ENCODE measurements at places on chromosomes 1 and 21.

DNA sequence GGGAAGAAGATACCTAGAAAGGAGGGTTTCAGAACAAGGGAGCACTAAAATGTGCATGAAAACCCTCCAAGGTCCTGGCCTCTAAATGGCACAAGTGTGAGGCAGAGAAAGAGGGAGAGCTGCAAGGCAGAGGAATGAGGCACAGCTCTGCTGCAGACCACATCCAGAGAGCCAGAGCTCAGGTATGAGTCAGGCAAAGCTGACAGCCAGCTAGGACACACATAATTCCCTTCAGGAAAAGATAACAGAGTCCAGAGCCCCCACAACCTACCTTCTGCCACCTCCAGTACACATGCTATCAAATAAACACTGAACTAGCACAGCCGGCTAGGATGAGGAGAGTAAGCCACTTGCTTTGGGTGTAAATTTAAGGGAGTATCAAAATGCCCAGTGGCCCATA is 62.2 kb downstream of the HSF2BP start:
- DNase-seq: no peak

- DNase-seq: no peak
These were observed 19.8 kb downstream of the LRRC38 start for GRCh38 chr1:13494025-13494424.

DNA sequence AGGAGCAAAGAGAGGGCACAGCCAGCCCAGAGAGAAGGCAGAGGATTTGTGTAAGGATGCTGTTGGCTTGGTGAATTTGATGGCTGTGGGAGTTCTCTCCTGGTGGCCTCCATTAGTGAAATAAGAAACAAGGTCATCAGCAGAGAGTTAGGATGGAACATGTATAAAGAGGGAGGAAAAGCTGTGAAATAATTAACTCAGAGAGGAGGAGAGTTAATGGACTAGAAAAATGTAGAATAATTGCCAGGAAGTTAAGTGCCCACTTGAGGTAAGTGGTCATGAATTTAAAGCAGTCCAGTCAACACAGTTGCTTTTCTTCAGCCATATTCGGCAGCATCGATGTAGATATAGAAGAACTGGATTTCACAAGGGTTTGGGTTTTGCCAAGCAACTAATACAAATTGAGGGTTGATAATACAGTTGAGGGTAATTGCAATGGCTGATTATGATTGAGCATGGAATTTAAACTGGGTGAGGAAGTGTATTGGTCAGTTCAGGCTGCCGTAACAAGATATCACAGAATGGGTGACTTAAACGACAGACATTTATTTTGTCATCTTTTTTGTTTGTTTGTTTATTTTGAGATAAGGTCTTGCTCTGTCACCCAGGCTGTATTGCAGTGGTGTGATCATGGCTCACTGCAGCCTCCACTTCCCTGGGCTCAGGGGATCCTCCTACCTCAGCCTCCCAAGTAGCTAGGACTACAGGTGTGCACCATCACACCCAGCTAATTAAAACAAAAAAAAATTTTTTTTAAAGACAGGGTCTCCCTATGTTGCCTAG is 31.7 kb upstream of the KLF17 start:
- no peak for DNase-seq

DNA sequence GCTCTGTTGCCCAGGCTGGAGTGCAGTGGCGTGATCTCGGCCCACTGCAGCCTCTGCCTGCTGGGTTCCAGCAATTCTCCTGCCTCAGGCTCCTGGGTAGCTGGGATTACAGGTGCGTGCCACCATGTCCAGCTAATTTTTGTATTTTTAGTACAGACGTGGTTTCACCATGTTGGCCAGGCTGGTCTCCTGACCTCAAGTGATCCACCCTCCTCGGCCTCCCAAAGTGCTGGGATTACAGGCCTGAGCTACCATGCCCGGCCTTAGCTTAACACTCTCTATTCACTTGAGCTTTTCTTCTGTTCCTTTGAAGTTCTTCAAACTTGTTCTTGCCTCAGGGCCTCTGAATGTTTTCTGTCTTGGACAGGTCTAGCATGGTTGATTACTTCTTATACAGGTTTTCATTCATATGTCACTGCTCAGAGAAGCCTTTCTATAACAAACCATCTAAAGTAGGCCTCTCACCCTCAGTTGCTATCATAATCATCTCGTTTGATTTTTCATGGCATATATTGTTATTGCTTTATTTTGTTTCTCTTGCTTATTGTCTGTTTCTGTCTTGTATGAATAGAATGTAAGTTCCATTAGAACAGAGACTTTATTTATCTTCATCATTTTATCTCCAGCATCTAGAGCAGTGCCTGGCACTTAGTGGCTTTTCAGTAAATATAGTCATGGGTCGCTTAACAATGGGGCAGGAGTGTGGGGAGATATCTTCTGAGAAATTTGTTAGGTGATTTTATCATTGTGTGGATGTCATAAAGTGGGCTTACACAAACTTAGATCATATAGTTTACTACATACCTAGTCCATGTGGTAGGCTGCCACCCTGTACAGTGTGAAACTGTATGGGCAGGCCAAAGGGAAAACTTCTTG is 12.1 kb downstream of the OSBPL9 start:
- no peak for DNase-seq

- no peak for DNase-seq
These were observed 7.3 kb upstream of the STUM start for GRCh38 chr1:226541231-226541630.

DNA sequence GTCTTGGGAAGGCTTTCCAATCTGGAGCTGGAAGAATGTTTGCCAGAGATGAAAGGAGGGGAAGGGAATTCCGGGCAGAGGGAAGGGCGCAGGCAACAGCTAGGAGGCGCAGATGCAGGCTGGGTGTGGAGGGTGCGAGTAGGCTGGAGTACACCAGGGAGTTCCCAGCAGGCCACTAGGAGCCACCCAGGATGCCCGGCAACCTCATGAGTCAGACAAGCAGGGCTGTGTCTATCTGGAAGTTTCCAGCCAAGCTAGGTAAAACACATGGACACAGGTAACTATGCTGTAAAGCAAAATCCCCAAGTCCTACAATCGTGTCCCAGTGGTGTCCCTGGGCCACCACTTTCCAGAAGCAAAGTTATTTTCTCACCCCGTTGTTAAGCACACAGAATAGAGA is 990 bp upstream of the NBL1 start:
- DNase-seq: no peak

DNA sequence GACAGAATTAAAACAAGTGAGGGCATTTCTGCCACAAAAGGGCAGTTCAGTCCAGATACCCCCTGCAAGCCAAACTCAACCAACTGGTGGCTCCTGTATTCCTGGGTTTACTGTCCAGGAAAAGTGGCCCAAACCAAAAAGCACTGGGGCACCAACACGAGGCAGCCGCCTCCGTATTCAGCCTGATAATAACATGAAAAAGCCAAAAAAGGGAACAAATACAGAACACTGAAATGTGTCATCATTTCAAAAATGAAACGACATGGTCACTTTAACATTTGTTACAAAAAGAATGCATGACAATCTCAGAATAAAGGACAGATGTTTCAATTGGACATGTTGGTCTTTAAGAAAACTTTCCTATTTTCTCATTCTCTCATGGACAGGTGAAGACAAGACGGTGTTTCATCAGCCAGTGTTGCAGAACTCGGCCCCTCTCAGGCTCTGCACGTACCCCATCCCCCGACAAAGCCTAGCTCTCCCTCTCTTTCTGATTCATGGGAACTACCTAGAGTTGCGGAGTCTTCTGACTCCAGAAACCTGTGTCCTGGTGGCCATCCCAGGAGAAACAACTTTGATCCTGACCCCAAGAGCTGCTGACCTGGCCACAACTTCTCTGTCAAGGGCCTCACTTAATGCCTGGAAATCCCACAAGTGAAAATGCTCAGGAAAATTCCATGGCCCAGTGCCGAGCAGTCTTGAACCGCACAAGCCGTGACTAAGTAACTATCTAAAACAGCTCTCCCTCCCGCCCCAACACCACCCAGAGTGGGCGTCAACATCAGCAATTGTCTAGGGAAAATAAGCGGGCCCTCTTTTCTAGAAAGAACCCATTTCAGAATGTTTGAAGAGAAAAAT is 27.1 kb downstream of the ZBTB17 start:
- DNase-seq: peak; percentile 52

GRCh38 chr1:41977326-41977725 is 58.6 kb upstream of the HIVEP3 start:
- peak; percentile 1 for DNase-seq

DNA sequence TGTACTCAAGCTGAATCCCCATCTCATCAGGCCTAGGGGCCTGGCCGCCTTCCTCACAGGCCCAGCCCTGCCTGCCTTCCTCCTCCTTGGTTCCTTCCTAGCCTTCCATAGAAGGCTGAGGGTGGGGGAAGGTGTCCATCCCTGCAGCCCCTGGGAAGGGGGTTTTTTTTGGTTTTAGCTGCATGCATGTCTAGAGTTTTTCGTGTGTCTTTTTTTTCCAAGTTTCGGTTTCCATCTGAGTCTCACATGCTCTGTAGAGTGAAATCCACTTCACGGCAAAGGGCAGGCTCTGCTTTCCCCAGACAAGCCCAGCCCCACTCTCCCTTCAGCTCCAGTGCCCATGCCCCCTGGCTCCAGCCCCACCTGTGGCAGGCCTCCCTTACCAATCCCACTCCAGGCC is 32.1 kb downstream of the GRHL3 start:
- no peak for DNase-seq

DNA sequence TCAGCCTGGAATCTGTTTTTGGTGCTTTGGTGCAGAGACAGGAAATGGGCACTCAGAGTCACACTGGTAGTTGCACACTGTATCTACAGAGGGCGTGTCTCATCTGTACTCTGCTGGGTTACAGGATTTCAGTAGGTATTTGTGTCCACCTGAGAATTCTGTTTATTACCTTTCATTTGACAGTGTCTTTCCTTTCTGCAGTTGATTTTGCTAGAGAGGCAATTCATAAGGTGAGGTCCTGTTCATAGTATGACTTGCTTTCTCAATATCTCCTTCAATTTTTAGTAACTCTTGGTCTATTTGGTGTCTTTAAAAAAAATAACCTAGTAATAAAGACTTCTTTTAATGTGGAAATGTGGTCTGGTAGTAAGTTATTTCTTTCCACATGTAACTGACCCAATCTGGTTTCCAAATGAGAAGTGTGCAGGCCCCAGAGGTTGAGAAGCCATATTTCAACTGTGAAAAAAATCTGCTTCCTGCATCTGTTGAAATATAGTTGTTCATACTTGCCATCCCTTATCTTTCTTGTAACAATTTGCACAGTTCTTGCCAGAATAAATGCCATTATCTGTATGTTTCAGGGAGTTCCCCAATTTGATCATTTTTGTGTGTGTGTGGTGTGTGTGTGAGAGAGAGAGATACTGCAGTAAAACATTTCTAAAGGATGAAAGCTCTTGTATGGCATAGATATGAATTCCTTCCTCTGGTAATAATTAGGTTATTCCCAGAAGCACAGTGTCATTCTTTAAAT is 78.4 kb upstream of the DNAJC6 start:
- DNase-seq: no peak

GRCh38 chr1:33048426-33048825 is 11.7 kb upstream of the AK2 start:
- no peak for DNase-seq

GRCh38 chr1:173507205-173507846 is 30.2 kb downstream of the PRDX6 start:
- DNase-seq: peak; percentile 46

GRCh38 chr1:112515311-112516009 is 6.7 kb downstream of the WNT2B start:
- peak; percentile 61 for DNase-seq

GRCh38 chr1:159704481-159704880 is 9.9 kb downstream of the CRP start:
- no peak for DNase-seq

- DNase-seq: no peak
These were observed 18.5 kb upstream of the C1orf21 start for GRCh38 chr1:184368354-184368753.

DNA sequence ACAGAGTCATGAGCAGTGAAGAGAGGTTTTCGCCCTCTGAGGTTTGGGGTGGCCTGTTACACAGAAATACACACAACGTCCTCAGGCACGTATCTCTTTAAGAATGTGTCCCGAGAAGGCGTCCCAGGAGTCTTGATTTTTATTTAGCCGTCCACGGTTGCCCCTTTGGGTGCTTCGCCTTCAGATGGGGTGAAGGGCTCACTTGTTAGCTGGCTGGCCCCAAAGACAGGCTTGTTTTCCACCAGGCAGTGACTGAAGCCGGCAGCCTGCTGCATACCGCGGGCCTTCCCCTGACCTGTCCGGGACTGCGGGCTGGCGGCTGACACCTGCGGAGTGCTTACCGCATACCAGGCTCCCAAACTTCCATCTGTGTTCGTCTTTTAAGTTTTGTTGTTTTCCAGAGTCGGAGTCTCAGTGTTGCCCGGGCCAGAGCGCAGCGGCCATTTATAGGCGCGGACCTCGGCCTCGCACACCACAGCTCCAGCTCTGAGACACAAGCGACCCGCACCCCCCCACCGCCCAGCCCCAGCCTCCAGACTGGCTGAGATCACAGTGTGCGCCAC is 1.6 kb upstream of the ADARB1 start:
- peak; percentile 47 for DNase-seq

GRCh38 chr1:99594205-99594604 is 51.7 kb upstream of the PALMD start:
- DNase-seq: no peak

- no peak for DNase-seq
These were observed 70.1 kb upstream of the CCDC190 start for GRCh38 chr1:162930976-162931560.

DNA sequence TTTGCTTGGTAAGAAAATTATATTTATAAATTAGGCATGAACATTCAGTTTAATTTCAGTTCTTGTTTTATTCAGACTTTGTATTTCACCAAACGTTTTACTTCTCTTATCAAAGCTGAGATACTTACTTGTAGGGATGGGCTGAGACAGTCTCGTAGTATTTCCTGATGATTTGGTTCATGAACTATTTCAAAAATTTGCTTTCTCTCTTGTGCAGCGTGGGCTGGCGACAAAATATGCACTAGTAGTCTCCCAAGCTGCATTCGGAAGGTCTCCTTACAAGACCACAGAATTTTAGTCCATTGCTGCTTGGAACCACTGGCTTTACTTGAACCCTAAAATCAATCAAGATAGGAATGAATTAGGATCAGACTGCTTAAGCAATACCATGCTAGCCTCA is 91.7 kb upstream of the GNG4 start:
- DNase-seq: no peak

DNA sequence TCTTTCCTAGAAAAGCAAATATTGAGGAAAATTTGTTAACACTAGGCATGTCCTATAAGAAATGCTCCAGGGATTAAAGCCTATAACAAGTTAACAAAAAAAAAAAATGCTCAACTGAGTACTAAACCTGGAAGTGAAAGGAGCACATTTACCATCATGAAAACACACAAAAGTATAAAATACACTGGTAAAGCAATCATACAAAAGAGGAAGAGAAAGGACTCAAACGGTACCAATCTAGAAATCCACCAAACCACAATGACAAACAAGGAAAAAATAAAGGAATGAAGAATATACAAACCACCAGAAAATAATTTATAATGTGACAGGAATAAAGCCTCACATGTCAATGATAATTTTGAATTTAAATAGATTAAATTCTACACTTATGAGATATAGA is 21.2 kb downstream of the CD1E start:
- no peak for DNase-seq

- DNase-seq: no peak
These were observed 21.0 kb downstream of the CNIH4 start for GRCh38 chr1:224377676-224378006.

- DNase-seq: peak; percentile 32
These were observed 53.4 kb upstream of the BCAR3 start for GRCh38 chr1:93734999-93735398.

All from GM23338 (cell line).